ENCODE measurements at places on chromosomes 13 and 19.
A peak's percentile ranks its signal among the peaks of the same experiment; 100 is the strongest.

DNA sequence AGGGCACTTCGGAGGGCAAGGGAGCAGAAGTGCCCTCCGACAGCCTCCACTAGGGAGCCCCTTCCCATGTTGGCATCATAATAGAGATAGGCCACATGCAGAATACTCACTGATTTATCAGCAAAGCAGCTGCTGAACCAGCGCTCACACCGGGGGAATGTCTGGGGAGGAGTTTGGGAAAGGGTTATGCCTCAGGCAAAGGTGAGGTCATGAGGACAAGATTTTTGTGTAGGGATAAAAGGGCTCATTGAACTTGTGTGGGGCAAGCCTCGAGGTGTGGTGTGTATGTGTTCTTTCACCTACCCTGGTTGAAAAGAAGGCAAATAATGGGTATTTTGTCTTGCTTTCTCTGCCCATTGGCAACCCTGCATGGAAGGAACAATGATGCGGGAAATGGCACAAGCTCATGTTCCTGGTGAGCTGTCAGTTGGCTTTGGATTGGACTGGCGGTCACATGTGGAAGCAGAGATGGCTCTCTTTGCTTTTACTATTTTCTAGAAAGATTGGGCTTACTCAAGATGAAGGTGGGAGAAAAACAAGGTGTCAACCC is 39.1 kb upstream of the SLC7A9 start:
- no peak for DNase-seq

DNA sequence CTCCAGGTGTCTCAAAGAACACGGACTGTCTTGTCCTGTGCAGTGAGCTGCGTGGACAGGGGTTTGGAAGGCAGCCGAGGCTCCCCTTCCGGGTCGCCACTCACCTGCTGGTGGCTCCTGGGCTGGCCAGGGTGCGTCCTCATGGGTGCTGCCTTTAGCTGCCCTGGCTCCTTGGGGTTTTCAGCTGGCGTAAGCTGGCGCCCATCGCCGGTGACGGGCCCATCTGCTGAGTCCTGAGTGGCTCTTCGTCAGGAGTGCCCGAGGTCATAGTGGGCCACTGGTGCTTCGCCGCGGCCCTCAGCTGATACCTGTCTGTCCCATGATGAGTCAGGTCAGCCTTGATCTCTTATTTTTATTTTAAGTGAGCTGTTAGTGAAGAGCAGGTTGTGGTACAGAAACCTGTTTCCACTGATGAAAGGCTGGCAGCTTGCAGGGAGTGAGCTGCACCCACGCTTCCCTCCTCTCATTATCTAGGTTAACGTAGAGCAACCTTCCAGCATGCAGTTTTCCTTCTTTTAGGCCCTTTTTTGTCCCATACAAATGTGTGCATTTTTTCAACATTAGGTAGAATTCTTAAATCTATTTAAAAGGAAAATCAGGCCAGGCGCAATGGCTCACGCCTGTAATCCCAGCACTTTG is 18.4 kb downstream of the EPN1 start:
- no peak for DNase-seq

DNA sequence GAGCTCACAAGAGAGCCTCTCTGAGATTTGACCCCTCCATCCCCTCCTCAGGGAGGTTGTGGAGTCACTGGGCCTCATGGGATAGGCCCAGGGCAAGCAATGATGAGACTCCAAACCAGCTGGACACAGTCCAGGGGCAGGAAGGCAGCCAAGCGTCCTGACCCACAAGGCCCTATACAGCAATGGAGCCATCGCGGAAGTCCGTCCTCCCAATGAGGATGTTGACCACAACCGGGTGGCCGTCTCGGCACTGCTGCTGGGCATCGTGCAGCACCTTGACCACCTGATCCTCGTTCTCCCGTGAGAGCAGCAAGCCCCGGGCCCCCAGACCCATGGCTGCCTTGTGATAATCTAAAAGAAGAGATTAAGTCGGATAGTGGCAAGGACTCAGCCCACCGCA is 7.9 kb downstream of the SYDE1 start:
- no peak for DNase-seq

- DNase-seq: no peak
Observed at GRCh38 chr13:101025925-101026324, 351.3 kb upstream of the TMTC4 start.

DNA sequence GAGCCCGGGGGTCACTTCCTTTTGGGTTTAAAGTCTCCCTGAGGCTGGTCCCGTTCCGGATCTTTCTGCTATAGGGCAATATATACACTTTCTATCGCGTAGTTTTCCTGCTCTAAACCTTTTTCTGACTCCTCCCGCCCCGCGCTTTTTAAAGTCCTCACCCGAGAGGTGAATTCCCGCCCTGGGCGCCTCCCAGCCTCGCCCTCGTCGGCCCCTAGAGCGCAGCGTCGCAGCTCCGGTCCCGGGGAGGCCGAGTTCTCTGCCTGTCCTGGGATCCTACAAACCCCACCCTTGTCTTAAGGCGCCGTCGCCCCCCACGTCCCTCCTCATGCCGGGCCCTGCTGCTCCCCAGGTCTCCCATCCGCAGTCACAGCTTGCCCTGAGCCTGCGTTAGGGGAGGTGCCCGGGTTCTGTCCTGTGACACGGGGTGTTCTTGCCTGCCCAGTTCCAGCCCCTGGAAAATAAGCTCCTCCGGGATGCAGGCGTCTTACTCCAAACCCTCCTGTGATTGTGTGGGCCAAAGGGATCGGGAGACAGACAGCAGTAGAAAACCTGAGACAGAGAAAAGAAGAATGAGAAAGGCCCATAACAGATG is 491 bp downstream of the ZNF525 start:
- peak; percentile 27 for DNase-seq

Measured in stimulated activated CD8-positive, alpha-beta memory T cell treated with anti-CD3 and anti-CD28 coated beads, Interleukin-12 subunit alpha, Interleukin-12 subunit beta, amount 100 ng/mL, for 4 hours (primary cell).